ENCODE measurements at places on chromosomes 12 and 14. TPM values are rescaled to one million over a fixed set of nuclear protein-coding genes. Genes with fewer than 3 reads are reported as not detected.

Gene DBX2
- not detected for polyA plus RNA-seq

- no peak for DNase-seq
These were observed 12.6 kb upstream of the DIO2 start for GRCh38 chr14:80223696-80224465.

- peak; percentile 18 for DNase-seq
These were observed 21.7 kb downstream of the STYK1 start for GRCh38 chr12:10652192-10652591.

GRCh38 chr14:76786601-76787000 lies 25.3 kb downstream of the VASH1 start:
- DNase-seq: no peak

DNA sequence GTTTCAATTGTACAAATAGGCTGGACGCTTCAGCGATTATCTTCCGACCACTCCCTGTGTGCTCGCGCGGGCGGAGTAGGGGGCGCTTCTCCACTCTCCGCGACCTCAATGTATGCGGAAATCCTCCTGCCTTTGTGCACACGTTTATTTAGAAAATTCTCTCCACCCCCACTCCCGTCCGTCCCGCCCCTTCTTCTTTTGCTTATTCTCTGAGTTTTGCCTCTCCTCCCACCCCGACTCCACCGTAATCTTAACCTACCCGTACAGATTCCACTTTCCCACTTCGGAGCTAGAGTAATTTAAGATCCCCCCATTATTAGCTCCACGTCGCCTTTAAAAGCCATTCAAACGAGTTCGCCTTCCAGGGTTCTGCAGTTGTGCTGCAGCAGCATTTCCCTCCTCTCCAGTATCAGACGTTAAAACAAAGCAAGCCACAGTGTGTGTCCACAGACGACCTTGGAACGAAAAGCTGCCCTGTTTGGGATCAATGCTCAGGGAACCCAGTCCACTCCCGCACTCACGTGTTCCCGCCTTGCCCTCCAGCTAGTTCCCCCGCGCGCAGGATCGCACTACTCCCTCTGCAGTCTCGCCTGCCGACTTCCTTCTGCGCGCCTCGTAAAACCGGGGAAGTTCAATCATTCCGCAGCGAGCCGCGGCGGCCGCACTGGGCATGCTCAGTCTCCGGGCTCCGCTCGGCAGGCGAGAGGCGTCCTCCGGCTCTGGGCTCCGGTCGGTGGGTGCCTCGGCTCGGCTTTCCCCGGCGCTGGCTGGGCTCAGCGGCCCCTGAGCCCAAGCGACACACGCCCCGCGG lies at the start of gene ANO6:
TSS of gene ANO6 (plus strand) at position 677 of the 811 bp plus-strand sequence. CDS start 227 bp downstream, outside the sequence.
- peak; percentile 90 for DNase-seq

DNA sequence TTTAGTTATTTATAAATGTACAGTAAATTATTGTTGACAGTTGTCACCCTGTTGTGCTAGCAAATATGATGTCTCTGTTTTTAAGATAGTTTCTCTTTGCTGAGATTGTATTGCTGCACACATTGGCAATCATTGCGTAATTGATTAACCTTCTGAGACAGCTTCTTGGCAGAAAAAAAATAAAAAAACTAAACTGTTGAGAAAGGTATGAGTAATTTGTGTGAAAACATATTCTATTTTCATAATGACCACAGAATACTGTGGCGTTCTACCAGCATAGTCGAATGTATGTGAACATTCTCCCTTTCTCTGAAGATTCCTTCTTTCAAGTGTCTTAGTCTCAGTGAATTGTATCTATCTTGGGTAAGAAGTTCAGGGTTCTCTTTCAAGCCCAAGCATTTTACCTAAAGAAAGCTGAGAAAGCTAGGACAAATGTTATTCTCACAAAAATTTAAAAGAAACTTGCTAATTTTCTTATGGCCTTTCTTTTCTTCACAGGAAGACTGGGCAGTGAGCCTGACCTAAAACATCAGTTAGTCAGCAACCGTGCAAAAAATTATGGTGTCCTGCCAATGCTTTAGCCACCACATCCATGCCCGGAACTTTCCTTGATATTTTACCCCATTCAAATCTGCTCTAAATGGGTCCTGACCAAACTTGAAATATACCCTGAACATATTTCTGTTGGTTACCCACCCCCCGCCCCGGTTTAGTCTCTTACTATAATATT lies 69.0 kb upstream of the REP15 start:
- DNase-seq: no peak

Gene ASIC1
- 11.1 TPM for polyA plus RNA-seq

- DNase-seq: no peak
These were observed 36.4 kb upstream of the ATXN2 start for GRCh38 chr12:111635524-111635923.

- DNase-seq: peak; percentile 56
These were observed 1.8 kb downstream of the FBXL14 start for GRCh38 chr12:1592444-1593173.

GRCh38 chr14:45664668-45665356 lies 411.8 kb upstream of the MIS18BP1 start:
- DNase-seq: no peak

DNA sequence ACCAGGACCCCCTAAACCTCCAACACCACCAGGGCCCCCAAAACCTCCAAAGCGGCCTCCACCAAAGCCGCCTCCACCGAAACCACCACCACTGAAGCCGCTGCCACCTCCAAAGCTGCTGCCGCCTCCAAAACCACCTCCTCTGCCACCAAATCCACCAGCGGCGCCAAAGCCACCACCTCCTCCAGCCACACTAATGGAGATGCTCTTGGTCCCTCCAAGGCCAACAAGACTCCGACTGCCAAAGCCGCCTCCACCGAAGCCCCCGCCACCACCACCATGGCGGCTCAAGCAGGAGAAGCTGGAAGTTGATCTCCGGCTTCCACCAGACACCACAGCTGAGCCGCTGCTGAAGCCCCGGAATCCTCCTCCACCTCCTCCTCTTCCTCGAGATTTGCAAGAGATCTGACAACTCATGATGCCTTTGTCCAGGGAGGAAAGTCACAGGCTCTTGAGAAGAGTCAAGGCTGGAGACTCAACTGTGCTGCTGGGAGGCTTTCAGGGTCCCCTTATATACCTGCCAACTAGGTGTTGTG lies at the start of gene KRT2:
TSS of gene KRT2 (minus strand) at position 486 of the 536 bp plus-strand sequence. CDS start at position 417, 69 bp downstream.
- no peak for DNase-seq

Gene BICDL1
- 2.9 TPM for polyA plus RNA-seq

GRCh38 chr12:96809522-96809921 lies 97.5 kb upstream of the NEDD1 start:
- DNase-seq: no peak

Gene RNU4-1
- not detected for polyA plus RNA-seq

GRCh38 chr12:23576372-23576771 lies 373.1 kb downstream of the SOX5 start:
- no peak for DNase-seq

DNA sequence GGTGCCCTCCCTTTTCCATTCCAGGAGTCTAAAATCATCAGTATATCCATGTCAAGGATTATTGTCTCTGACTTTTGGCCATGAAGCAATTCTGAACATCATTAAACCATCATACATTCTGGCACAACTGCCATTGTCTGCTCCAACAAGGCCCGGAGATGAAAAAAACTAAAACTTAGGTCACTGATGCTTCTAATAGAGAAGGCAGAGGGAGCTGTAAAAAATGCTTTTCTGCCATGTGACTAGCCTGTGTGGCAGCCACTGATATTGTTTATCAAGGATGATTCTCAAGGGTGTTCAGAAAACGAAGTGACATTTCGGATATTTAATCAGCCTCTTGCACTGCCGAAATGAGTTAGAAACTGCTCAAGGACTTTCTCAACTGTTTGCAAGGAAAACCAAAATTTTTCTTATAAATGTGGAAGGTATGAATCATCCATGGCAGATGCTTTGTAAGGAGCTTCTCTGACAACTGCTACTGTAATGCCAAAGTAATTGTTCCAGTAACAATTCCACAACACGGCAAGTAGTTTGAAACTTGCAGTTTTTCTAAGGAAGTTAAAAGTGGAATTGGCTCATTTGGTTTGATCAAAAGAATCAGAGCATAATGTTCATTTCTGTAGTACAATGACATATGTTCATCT lies 1076.5 kb upstream of the FLRT2 start:
- no peak for DNase-seq

Gene CCDC177
- 0.05 TPM for polyA plus RNA-seq

Gene KRT77
- not detected for polyA plus RNA-seq

Gene ADAM20
- polyA plus RNA-seq: 0.21 TPM

DNA sequence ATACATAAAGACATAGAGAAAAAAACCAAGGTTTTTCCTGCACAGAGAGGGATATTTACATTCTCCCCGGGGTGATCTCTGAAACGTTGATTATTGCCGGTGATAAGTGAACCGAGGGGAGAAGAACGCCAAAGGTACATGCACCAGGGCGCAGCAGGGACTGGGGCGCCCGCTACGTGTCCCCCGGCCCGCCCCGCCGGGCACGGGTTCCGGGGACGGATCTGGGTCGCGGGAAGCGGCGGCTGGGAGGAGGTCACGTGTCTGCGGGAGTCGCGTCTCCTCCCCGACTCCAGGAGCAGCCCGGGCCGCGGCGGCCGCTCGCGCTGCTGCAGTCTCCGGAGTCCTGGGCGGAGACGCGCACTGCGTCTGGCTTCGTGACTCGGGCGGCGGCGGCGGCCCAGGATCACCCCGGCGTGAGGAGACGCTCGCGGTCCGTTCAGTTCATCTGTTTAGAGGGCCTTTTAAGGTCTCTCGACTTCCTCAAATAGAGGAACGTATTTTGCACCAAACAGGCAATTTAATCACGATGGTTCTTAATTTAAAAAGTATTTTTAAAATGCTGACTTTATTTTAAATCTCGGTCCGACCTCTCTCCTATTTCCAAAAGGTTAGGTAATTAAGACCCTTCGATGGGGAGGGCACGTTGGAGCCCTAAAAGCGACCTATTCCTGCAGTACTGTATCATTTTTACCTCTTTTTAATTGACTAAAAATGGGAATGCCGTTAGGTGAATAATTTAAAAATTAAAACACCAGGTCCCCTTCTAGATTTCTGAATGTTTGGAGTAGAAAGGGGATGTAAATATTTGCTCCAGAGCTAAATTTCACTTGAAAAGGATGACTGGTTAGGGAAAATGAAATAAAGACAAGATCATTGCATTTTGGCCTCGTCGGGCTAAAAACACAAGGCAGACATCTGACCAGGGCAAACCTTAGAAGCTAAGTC lies 1.8 kb upstream of the BHLHE41 start:
- DNase-seq: peak; percentile 83

Gene E2F7
- polyA plus RNA-seq: 6.9 TPM

DNA sequence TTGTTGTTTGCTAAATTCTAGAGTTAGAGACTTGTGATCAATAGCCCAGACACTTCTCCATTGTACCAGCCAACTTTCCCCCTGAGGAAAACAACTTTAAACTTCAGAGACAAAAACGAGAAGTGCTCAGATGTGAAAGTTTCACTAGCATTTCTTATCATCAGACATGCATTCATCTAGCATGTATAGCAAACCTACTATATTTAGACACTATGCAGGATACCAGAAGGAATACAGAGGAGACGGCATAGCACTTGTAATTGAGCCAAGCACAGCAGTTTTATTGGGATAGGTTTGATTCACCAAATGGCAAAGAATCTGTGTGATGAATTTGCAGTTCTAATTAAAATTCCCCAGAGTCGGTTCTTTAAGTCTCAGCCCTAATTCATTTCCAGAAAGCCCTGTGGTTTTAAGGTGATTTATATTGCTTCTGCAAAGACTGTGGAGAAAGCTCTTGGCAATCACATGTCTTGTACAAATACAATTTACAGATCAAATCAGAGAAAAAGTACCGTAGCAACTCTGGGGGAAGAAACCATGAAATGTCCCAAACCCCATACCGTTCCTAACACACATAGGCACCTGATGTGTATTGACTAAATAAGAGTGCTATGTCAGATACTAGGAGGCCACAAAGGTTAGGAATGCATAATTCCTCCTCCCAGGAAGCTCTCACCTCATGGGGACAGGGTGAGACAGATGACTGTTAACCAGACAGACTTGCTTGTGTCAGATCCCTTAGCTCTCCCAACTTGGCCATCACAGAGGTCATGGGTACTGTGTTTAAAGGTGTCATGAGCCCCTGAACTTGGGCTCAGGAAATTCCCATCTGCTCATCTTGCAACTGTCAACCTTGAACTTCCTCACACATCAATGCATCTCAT lies 69.6 kb upstream of the KRAS start:
- DNase-seq: no peak

Gene CHURC1
- 46.8 TPM for polyA plus RNA-seq

DNA sequence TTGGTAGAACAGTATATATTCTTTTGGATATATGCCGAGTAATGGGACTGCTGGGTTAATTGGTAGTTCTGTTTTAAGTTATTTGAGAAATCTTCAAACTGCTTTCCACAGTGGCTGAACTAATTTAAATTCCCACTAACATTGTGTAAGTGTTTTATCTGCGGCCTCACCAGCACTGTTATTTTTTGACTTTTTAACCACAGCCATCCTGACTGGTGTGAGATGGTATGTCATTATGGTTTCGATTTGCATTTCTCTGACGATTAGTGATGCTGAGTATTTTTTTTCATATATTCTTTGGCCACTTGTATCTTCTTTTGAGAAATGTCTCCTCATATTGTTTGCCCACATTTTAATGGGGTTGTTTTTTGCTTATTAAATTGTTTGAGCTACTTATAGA lies 357.4 kb downstream of the C12orf50 start:
- DNase-seq: no peak

- DNase-seq: no peak
These were observed 20.2 kb downstream of the TCHP start for GRCh38 chr12:109920261-109920780.

DNA sequence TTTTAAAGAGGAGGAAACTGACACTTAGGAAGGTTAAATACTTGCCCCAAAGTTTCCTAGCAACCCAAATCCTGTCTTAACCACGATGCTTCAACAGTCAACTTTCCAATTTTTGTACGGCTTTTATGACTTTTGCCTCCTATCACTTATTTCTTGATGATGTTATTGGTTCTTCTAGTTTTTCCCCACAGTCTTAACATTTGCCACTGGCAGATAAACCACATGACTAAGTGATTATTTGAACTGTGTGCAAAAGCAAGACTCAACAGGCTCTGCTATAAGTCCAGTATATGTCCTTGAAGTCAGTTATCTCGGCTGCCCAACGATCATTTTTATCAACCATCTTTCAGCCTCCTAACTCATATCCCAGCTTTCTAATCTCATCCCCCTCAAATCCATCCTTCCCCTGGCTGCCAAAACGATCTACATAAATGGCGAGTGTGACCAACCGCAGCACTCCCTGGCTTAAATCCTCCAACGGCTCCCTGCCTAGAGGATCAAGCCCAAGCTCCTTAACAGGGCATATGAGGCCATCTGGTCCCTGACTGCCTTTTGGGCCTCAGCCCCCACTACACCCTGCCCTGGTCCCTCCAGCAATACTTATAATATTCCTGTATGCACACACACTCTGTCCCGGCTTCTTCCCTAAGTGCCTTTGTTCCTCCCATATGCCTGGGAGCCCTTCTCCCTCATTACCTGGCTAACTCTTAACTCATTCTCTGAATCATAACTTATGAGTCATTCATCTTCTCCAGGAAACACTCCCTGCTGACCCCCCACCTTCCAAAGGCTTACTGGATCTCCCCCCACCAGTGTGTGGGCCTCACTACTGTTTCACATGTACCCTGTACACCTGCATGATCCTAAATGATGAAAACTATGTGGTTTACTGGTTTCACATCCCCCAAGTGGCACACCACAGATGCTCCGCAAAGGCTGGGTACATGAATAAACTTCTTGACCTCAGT lies 8.8 kb downstream of the VPS37B start:
- no peak for DNase-seq

- DNase-seq: no peak
These were observed at the start of gene C3AR1 for GRCh38 chr12:8065991-8066594. TSS of gene C3AR1 (minus strand) at chr12:8066359. CDS start at chr12:8060185, 6,174 bp downstream.

- no peak for DNase-seq
These were observed 181.9 kb downstream of the PRKCH start for GRCh38 chr14:61503167-61503801.

GRCh38 chr12:57479376-57480115 lies at the start of gene ARHGAP9:
TSS of gene ARHGAP9 (minus strand) at chr12:57479866. CDS start at chr12:57479406, 460 bp downstream.
- DNase-seq: no peak

Gene PRPF40B
- polyA plus RNA-seq: 24.5 TPM

Gene MMP19
- 9.9 TPM for polyA plus RNA-seq
